ENCODE measurements at places on chromosomes 7 and 10. TPM values are rescaled to one million over a fixed set of nuclear protein-coding genes. Genes with fewer than 3 reads are reported as not detected.

DNA sequence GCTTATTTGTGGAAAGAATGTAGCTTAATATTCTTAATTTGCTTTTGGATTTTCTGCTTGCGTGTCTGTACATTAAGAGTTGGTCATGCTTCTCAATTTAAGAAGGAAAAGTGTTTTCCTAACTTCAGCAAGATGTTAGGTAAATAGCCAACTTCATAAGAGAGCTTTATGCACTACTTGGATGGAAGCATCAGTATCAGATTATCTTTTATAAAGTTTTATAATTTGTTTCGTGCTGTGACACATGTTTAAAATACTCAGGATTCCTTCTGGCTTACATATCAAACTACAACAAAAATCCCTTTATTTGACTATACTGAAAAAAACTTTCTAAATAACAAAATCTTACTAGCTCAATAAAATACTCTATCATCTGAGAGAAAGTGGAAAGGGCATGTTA is 34.8 kb upstream of the AGR2 start:
- DNase-seq = no peak

- no peak for DNase-seq
Measured at GRCh38 chr10:63084690-63085382, 48.3 kb upstream of the NRBF2 start.

DNA sequence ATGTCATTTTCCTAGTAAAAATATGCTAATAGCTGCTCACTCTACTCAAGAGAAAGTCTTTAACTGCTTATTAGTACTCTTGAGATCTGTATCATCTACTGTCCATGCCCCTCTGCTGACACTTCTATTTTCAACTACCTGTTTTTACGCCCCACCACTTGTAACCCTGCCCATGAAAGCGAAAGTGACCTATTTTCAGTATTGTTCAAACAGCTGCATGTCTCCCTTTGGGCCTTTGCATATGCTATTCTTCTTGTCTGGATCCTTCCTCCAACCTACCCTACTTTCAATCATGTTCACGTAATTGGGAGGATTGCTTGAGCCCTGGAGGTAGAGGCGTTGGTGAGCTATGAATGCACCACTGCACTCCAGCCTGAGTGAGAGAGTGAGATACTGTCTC is 1481.3 kb downstream of the GATA3 start:
- DNase-seq = no peak

DNA sequence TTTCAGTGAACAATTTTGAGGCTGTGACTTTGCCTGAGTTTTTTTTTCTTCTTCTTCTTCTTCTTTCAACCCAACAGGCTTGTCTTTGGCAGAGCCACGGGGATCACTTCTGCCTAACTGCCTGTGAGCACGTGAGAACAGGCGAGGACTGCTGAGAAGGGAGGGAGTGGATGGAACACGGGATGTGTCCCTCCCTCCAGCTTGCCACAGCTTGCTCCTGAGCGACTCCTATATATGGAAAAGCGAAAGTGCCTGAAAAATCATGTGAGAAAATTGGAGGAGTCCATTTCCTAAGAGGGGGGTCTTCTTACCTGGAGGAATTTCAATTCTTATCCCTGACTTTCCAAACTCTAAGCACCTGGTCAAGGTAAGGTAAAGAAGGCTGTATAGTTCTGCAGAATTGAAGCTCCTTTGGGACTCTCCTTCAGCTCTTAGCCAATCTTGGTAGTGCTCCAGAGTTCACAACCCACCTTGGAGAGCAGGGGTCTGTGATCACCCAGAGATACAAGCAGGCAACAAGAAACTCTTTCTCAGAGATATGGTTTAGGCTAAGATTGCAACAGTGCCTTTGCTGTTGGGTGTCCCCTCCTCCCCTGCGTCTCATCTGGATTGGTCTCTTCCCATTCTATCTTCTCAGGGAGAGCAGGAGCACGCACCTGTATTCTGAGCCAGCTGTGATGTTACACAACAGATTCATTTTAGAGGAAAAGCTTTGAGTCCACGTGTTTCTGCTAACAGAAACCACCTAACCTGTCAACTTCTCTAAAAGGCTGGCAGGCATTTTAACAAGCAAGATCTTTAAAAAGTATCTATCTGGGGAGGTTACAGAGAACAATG is at the start of gene MAT1A:
MAT1A (minus strand) TSS at position 208 of the 837 bp plus-strand sequence. CDS start 235 bp downstream, outside the sequence.
- DNase-seq = peak; percentile 73

- no peak for DNase-seq
Measured at GRCh38 chr10:104897696-104898095, 256.6 kb downstream of the SORCS3 start.

DNA sequence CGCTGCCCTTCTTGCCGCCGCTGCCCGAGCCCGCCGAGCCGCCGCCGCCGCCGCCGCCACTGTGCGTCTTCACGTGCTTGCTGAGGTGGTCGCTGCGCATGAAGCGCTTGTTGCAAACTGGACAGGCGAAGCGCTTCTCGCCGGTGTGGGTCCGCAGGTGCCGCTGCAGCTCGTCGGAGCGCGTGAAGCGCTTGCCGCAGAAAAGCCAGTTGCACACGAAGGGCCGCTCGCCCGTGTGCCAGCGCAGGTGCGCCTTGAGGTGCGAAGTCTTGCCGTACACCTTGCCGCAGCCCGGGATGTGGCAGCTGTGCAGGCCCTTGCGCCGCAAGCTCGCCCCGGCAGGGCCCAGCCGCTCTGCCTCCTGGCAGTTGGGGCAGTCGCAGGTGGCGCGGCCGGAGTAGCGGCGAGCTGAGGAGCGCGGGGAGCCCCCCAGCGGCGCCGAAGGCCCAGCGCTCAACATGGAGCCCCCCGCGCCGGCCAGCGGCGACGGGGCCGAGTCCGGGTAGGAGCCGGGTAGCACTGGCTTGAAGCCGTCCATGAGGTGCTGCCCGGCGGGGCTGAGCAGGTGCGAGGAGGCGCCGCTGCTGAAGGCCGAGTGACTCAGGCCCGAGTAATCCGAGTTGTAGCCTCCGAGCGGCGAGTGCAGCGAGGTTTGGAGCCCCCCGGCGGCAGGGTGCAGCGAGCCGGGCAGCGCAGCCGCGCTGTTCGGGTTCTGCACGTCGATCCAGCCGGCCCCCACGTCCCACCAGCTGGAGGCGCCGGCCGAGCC is 2.1 kb downstream of the SP8 start:
- no peak for DNase-seq

DNA sequence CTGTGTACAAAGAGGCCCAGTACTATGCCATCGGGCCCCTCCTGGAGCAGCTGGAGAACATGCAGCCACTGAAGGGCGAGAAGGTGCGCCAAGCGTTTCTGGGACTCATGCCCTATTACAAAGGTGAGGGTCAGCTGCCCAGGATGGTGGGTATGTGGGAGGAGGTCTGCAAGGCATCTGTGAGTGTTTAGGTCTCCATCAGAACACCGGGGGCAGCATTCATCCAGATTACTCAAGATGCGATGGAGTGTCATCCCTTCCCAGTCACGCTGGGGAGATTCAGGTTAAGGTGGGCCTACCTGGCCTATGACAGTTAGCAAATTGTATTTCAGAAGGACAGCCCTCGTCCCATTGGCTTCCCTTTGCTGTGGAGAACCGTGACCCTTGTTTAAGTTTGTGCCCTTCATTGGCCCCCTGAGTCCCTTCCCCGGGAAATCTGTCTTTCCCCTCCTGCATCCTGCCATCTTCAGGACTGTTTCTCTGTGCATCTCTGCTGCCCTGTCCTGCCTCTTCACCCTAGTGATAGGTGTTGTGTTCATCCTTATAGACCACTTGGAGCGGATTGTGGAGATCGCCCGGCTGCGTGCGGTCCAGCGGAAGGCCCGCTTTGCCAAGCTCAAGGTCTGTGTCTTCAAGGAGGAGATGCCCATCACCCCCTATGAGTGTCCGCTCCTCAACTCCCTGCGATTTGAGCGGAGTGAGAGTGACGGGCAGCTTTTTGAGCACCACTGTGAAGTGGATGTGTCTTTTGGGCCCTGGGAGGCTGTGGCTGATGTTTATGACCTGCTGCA is 9.8 kb downstream of the KCTD7 start:
- no peak for DNase-seq

DNA sequence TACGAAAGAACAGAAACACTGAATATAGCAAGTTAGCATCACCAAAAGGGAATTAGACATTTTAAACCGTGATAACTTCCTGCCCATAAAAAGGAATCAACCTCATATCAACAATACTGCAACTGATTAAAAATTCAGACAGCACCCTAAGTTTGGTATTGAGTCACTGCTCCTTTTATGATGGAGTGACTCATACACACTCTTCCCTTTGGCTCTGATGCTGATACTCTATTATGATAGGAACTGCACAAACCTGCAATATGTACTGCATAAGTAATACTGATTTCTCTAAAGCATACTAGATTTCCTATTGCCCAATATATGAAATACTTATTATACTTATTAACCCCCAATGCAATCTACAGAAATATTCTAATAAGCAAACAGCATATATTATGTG is 118.7 kb downstream of the PARD3 start:
- no peak for DNase-seq

- no peak for DNase-seq
Measured at GRCh38 chr10:53477313-53477675, 704.7 kb upstream of the MBL2 start.

GRCh38 chr10:2660276-2660675 is 407.1 kb upstream of the PFKP start:
- no peak for DNase-seq

- DNase-seq = no peak
Measured at GRCh38 chr7:134710854-134711624, 64.4 kb downstream of the BPGM start.

DNA sequence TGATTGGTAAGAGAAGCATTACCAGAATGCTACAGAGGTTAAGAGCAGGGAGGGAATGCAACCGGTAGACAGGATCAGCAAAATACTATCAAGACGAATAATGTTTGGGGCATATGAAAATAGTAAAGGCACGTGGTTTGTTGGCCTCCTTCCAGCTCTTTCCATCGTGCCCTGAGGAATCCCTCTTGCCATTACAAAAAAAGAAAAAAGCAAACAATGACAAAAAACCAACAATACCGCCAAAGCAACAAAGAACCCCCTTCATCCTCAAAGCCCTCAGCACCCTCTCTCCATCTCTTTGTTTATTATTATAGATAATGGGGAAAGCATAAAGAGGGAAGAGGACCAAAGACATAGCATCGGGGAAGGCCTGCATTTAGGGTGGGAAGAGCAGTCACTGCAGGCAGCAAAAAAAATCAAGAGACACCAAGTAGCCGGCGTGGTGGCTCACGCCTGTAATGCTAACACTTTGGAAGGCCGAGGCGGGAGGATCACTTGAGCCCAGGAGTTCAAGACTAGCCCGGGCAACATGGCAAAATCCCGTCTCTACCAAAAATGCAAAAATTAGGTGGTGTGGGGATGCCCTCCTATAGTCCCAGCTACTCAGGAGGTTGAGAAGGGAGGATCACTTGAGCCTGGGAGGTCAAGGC is 78.0 kb downstream of the HIP1 start:
- DNase-seq = no peak

GRCh38 chr7:112331492-112331891 is 118.8 kb upstream of the IFRD1 start:
- no peak for DNase-seq

DNA sequence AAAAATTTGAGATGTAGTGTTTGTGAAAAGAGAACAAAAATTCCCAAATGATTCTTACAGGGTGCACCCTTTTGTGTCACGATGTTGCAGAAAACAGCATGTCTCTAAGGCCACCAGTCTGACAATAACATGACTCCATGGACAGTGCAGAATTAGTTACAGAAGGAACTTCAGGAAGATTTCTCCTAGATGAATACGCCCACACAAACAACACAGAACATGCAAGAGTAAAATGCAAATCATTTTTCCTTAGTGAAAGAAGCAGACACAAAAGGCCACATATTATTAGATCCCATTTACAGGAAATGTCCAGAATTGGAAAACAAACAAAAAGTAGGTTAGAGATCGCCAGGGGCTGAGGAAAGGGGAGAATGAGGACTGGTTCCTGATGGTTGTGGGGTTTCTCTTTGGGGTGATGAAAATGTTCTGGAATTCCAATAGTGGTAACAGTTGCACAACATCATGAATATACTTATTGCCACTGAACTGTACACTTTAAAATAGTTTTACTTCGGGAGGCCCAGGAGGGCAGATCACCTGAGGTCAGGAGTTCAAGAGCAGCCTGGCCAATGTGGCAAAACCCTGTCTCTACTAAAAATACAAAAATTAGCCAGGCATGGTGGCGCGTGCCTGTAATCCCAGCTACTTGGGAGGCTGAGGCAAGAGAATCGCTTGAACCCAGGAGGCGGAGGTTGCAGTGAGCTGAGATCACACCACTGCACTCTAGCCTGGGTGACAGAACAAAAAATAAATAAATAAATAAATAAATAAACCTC is 10.2 kb downstream of the ZC3HAV1 start:
- DNase-seq = no peak

GRCh38 chr10:8844141-8844540 is 789.7 kb downstream of the GATA3 start:
- DNase-seq = no peak

DNA sequence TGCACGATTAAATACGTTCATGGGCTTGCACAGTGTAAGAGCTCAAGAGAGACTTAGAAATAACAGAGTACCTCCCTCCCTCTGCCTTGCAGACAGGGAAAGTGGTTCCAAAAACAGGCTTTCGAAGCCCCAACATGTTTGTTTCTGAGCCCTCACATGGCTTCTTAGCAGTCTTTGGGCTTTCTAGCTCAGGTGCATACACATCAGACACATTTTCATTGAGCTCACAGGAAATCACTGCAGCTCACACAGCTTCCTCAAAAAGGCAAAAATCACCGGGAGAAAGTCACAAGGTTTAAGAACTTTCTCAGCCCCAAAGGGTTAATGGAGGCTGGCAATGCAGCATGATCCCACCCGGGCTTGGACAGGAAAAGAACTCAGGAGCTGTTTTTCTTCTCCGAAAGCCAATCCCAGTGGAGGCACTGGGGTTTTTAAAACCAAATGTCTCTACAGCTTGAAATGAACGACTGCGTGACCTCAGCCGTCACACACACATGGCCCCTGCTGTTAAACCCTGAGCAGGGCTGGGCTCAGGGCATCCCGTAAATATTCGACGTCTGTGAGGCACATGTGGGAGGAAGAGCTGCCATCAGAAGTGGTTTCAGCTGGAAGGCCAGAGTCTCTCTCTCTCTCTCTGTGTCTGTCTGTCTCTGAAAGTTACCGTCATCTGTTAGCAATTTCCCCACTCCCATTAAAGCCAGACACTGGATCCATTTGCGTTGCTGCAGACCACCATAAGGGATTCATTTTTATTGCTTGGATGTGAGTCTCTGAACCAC is 69.7 kb downstream of the CALML3 start:
- DNase-seq = no peak

The ABCB4 gene
- 1.1 TPM for total RNA-seq

The TBX20 gene
- not detected for total RNA-seq

The ELAPOR2 gene
- 2.4 TPM for total RNA-seq

The RBP3 gene
- not detected for total RNA-seq

The SH2D4B gene
- total RNA-seq = not detected

The SLIT1 gene
- total RNA-seq = not detected

The CYTH3 gene
- 108 TPM for total RNA-seq

The TMEM225B gene
- 2.5 TPM for total RNA-seq

The NPFFR1 gene
- total RNA-seq = not detected

The LRRC72 gene
- total RNA-seq = not detected

The TBC1D12 gene
- total RNA-seq = 16.3 TPM

The ZKSCAN1 gene
- total RNA-seq = 35.0 TPM

The HECW1 gene
- 1.4 TPM for total RNA-seq

All from lower leg skin (tissue), 4 donors.